ENCODE measurements at places on chromosomes 4 and X.

- DNase-seq, result no peak
Observed at GRCh38 chr4:142696334-142697122, 149.6 kb downstream of the INPP4B start.

- no peak for DNase-seq
Observed at GRCh38 chrX:46263494-46263893, 281.7 kb downstream of the ZNF674 start.

- DNase-seq, result no peak
Observed at GRCh38 chrX:101357166-101357795, 8.7 kb upstream of the TIMM8A start.

DNA sequence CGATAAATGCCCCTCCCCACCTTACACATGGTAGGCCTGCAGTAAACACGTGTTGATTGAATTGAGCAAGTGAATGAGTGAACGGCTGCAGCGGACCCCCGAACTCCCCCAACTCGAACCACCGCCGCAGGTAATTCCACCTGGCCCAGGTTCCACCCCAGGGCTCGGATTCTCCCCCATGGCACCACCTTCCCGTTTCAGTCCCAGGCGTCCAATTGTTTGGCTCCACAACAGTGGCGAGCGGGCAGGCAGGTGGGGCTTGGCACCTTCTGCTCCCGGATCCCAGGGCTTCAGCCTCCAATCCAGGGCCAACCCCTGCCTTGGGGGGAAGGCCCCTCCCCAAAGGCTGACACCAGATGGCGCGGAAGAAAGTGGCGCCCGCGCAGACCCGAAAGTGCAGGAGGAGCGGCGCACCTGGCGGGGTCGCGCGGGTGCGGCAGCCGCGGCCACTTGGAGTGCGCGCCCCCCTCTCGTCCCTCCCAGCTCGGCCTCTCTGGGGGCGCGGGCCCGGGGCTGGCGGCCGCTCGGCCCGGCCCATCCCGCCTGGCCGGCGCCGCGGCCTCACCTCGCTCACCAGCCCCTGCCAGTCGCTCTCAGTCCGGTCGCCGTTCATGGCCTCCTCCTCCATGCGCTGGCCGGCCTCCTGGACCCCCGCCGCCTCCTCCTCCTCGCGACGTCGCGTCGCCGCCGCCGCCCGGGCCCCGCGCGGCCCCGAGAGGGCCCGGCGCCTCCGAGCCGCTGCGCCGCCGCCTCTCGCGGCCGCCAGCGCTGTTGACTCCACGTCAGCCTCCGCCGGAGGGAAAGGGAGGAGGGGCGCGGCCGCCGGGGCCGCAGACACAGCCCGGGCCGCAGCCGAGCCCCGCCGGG lies at the start of gene CCDC149:
TSS of gene CCDC149 (minus strand) at position 791 of the 867 bp plus-strand sequence. CDS start at position 613, 178 bp downstream.
- no peak for DNase-seq

- no peak for DNase-seq
Observed at GRCh38 chr4:183658362-183659028, 490 bp downstream of the RWDD4 start.

- no peak for DNase-seq
Observed at GRCh38 chrX:113274791-113275190, 434.2 kb upstream of the AMOT start.

GRCh38 chr4:155572106-155572703 lies 94.4 kb upstream of the GUCY1A1 start:
- no peak for DNase-seq
